D341Med (cell line): ENCODE measurements at places on chromosomes 5 and 9.
A peak's percentile ranks its signal among the peaks of the same experiment; 100 is the strongest.

- no peak for DNase-seq
Observed at GRCh38 chr5:94802450-94802849, 184.0 kb downstream of the SLF1 start.

DNA sequence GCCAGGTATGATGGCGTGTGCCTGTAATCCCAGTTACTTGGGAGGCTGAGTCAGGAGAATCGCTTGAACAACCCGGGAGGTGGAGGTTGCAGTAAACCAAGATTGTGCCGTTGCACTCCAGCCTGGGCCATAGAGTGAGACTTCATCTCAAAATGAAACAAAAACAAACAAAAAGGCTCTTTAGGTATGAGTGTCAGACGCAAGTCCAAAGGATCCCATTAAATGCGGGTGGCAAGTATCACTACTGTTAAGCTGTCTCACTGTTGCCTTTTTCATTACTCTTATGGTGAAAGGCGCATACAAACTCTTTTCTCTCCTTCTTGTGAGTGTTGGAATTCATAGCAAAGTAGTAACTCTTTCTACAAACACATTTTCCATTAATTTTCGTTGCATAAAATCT, 688.5 kb upstream of the CHD1 start:
- DNase-seq, result no peak

GRCh38 chr9:36640771-36641381, 68.2 kb downstream of the MELK start:
- no peak for DNase-seq

GRCh38 chr5:2803751-2804150, 52.3 kb upstream of the IRX2 start:
- DNase-seq, result no peak

DNA sequence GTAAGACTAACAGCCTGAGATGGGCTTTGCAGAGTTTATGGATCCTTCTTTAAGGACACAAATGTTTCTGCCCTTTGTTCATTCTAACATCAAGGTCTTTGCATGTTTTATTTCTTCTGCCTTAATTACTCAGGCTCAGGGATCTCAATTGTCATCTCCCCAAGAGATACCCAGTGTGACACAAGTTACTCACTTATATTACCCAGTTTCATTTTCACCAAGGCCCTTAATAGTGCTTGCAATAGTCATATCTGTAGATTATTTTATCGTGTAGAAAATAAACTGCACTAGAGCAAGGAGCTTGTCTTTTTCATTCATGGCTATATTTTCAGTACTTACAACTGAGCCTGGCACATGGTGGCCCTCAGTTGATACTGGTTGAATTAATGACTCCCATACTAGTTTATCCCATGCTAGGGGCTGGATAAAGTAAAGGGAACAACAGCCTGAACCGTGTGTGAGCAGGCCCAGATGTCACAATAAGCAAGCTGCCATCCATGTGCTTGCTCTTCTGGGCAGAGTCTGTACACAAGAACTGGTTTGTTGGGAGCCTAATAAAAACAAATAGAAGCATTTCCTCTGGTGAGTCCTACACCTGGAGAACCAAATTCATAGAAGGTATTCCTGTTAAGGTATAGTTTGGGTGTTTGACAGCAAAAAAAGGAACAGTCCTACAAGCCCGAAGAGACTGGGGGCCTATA, 112.5 kb upstream of the CD180 start:
- no peak for DNase-seq

GRCh38 chr9:121362813-121363621, 7.0 kb downstream of the STOM start:
- no peak for DNase-seq

- DNase-seq, result no peak
Observed at GRCh38 chr5:135156715-135157404, 122.8 kb upstream of the PITX1 start.

DNA sequence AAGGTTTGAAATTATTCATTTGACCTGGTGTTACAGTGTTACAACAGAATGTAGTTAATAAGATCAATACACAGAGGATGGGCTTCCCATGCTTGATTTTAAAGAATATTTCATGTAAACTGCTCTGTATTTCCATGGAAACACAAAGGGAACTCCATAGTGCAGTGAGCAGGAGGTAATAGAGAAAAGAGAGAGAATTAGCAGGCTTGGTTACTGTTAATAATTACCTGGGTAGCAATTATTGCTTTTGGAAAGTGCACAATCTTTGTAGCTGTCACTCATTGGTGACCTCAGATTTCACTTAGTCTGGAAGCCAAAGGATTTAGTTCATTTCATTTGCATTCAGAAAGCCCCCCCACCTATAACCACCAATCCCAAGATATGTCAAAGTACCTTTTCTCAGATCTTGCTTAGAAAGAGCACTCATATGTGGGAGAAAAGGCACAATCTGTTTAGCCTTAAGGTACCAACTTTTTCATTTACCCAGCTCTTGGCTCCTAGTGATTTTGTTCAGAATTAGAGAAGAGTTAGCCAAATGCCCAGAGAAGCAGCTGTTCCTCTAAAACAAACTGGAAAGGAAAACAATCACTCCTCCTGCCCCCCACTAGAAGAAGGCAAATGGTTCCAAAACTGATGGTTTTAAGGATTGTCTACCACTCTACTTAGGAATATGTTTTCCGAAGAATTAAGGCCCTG, 234.5 kb upstream of the SLC24A2 start:
- no peak for DNase-seq

- DNase-seq, result peak; percentile 24
Observed at GRCh38 chr5:114223866-114224265, 138.0 kb upstream of the KCNN2 start.

- no peak for DNase-seq
Observed at GRCh38 chr5:73718762-73719161, 92.8 kb downstream of the ARHGEF28 start.

GRCh38 chr5:83418356-83419321, 52.9 kb upstream of the VCAN start:
- no peak for DNase-seq

DNA sequence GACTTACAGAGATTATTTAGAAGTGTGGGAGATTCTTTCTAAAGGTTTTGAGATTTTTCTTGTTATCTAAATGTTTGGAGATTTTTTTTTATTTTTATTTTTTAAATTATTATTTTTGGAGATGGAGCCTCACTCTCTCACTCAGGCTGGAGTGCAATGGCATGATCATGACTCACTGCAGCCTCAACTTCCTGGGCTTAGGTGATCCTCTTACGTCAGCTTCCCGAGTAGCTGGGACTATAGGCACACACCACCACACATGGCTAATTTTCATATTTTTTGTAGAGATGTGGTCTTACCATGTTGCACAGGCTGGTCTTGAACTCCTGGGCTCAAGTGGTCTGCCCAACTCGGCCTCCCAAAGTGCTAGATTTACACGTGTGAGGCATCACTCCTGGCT, 694.5 kb downstream of the TLE1 start:
- no peak for DNase-seq

DNA sequence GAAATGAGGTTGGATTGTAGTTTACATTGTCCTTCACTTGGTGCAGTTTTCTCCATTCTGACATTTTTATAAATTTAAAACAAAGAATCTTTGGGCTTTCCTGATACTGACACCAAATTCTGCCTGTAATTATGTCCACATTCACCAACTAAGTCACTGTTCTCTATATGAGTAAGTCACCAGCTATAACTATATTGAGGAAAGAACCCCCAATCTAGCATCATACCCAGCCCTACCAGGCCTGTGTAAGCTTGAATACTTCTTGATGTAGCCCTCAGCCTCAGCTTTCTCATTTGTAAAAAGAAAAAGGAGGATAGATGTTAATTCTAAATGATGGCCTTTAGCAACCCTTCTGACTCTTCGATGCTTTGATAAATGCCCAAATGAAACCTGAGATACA, 112.7 kb upstream of the FST start:
- no peak for DNase-seq

- no peak for DNase-seq
Observed at GRCh38 chr5:35618304-35618636, 607 bp downstream of the SPEF2 start.

GRCh38 chr5:33439905-33440481, 772 bp upstream of the TARS1 start:
- DNase-seq, result no peak

- DNase-seq, result no peak
Observed at GRCh38 chr5:158464383-158464782, 605.4 kb upstream of the CLINT1 start.

DNA sequence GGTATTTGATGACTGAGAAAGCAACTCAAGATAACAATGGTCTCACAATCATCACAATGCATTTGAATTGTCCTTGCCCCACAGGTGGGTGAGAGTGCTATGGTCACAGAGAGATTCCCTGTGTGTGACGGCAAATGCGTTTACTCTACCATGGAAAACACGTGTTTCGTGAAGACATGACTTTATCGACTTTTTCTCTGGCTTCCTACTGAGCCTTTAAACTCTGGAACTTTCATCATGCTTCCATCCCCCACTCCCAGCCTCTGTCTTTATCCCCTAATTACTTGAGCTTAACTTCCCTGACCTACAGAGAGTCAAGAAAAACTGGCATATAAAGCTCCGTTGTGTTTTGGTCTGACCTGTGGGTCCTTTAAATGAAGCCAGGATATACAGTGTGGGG, 414.1 kb upstream of the CLINT1 start:
- DNase-seq, result no peak

- DNase-seq, result no peak
Observed at GRCh38 chr5:149392718-149393117, 13.6 kb upstream of the IL17B start.

- peak; percentile 92 for DNase-seq
Observed at GRCh38 chr9:107489687-107490605, at the start of gene KLF4. TSS of gene KLF4 (minus strand) at chr9:107489769. CDS start at chr9:107489172, 597 bp downstream.

DNA sequence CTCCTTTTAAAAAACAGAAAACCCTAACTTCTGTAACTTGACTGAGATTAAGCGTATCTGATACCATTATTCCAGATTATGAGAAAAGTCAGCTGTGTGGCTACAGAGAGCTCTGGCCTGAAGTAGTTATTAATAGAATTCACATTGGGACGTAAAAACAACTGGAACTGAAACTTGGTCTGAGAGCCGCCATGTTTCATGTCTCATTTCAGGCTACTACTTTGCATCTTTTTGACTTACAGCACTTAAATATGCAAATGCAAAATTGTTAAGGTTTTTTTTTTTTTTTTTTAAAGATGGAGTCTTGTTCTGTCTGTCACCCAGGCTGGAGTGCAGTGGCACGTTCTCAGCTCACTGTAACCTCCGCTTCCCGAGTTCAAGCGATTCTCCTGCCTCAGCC, 25.2 kb downstream of the MAP3K1 start:
- no peak for DNase-seq

GRCh38 chr5:141674747-141675146, 7.3 kb downstream of the ARAP3 start:
- no peak for DNase-seq

DNA sequence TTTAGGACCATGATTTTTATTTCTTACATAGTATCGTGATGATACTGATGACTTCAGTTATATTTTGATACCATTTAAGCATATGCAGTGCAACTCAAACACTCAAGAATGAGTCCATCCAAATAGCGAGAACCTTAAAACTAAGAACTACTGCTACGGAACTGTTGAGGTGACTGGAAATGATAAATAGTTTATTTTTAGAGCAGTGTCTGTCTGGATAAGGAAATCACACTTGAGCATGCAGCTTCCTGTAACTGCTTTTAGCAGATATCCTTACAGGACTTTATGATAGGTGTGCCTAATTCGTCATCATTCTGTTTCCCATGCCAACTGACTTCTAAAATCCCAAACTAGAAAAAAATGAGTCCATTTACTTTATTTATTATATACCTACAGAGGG, 85.5 kb downstream of the ADGRV1 start:
- DNase-seq, result no peak

- no peak for DNase-seq
Observed at GRCh38 chr5:77924081-77924480, 147.9 kb upstream of the TBCA start.

DNA sequence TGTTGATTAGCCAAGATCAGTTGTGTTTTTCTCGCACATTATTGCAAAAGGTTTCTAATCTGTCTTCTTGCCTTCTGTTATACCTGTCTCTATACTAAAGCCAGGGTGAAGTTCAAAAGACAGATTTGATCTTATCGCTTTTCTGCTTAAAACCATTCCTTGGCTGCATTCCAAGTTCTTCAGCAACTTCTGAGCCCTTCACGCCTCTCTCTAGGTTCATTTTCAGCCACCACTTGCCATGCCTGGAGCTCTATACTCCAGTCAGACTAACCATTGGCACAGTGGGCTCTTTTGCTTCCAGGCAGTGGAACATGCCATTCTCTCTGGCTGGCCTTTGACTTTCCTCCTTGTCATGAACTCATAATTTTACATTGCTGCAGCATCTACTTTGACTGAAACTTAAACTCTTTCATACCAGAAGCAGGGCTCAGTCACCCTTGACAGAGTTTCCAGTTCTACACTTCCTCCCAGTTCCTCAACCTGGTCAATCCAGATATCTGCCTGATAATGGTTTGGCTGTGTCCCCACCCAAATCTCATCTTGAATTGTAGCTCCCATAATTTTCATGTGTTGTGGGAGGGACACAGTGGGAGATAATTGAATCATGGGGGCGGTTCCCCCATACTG, 114.4 kb downstream of the SLC12A2 start:
- DNase-seq, result no peak

DNA sequence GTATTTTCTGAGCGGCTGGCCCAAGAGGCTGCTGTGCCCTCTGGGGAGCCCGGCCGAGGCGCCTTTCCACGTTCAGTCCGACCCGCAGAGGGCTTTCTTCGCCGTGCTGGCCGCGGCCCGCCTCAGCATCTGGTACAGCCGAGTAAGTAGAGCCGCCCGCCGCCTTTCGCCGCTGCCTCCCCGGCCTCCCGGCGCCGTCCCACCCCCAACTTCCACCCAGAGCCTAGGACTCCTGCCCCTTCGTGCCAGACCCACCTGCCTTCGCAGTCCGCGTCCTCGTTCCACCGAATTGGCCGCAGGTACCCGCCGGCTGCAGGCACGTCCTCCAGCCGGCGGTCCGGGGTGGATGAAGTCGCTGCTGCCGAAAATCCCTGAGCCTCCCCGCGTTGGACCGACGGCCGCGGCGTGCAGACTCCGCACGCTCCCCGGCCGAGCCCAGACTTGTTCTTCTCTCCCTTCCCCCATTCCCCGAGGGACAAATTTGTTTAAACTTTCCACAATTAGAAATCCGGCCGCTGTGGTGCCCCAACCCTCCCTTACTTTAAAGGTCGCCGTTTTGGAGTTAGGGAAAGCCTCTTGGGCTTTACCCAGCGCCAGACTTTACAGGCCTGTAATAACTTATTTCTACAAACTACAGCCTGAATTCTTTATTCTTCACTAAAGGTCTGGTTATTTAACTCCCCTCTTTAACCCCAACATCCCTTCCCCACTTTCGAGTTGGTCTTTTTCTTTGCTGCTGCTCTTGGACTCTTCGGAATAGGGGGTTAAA, 589 bp downstream of the RIC1 start:
- peak; percentile 73 for DNase-seq

DNA sequence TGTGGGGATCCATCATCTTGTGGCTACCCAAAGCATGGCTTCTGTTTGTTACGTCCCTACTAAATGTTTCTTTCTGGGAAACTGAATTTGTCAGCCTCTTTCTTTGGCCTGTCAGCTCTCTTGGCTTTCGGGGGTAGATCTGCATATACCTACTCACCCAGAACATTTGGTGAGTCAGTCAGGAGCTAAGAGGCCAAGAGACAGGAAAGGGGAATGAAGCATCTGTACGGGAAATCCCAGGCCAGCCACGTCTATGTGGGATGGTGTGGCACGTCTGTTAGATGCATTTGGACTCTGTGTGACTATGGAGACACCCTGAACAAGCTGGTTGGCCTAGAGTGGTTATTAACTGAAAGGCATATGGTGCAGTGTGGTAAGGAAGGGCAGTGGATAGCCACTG, 58.1 kb downstream of the CDO1 start:
- DNase-seq, result no peak
